ENCODE measurements at places on chromosomes 1 and 21. TPM values are rescaled to one million over a fixed set of nuclear protein-coding genes. Genes with fewer than 3 reads are reported as not detected.

- peak; percentile 58 for DNase-seq
Observed at GRCh38 chr1:6785728-6786505, 663 bp downstream of the CAMTA1 start.

The KIF2C gene
- 8.6 TPM for total RNA-seq

DNA sequence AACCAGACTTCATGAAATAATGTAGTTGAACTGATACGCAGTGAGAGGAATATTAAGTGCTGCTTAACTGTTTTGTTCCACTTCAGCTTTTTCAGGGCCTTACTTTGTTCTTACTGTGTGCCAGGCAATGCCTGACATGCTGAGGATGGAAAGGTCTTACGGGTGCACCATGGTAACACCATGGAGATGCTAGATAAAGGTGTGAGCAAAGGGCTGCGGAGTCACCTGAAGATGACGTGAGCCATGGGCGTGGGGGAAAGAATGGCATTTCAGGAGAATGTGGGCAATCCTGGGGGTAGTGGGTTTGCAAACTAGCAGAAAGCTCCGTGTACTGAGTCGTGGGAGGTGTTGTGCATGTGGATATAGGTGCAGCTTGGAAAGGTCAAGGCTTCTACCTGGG lies 27.3 kb downstream of the MAN1C1 start:
- no peak for DNase-seq

The OPTC gene
- total RNA-seq, result not detected

DNA sequence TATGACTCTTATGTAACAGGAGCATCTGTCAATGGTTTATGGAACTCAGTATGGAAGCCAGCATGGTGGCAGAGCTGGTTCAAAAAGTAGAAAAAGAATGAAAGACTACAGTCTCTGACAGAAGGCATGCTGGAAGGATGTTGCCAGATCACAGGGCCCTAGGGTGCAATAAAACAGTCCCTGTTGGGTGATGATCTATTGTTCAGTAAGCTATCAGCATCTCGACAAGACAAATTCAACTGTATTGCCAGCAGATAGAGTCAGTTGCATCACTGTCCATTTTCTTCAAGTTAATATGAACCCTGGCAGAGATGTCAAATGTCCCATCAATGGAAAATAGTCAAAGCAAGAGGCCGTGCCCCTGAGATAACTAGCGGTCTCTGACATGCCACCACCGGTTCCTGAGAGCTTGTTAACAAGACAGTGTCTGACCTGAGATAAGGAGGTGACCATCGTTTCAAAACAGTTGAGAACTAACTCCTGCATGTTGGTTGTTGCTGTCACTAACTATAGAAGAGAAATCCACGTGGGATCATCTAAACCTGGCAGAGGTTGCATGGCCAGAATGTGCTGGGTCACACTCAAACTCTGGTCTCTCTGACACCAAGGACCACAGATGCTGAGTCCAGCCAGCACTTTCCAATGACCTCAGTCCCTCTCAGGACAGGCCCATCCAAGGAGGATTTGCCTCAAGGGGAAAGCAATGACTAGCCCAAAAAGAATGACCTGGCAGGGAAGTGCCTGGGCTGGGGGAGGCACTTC lies 125.9 kb downstream of the RIPK4 start:
- no peak for DNase-seq

DNA sequence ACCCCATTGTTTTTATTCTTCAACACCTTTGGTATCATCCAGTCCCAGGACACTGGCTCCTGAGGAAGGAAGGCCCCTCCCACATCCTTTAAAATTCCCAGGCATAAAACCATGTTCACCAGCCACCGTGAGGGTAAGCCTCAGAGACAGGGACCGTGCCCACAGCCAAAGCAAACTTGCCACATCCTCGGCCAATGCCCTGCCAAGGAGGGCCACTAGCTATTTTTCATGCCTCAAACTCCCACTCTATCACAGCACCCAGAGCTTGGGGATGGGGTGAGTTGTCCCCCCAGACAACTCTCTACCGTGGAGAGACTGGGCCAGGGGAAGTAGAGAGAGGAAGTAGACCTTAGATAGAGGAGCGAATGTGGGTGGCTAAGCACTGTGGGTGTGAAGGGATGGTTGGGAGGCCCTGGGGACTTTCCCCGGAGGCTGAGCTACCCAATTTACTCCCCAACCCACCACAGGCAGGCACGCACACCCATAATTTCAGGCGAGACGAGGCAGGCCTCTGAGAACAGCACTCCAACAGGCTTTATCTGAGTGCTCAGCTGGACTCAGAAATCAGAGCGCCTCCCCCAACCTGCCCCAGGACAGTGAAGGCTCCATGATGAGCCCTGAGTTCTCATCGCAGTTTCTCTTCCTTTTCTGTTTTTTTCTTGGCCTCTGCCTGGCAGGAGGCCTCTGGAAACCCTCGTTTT lies 15.9 kb upstream of the BTG2 start:
- no peak for DNase-seq

GRCh38 chr1:224698015-224698451 lies 81.9 kb downstream of the CNIH3 start:
- no peak for DNase-seq

The FCRL2 gene
- not detected for total RNA-seq

- no peak for DNase-seq
Observed at GRCh38 chr1:238501290-238501689, 610.6 kb upstream of the ZP4 start.

GRCh38 chr1:40783001-40783905 lies at the start of gene KCNQ4:
TSS of gene KCNQ4 (plus strand) at chr1:40783787. CDS start at chr1:40784094, 307 bp downstream.
- peak; percentile 64 for DNase-seq

The ADCY10 gene
- total RNA-seq, result 0.07 TPM

GRCh38 chr1:92483610-92484471 lies 2.9 kb downstream of the GFI1 start:
- peak; percentile 39 for DNase-seq

The PPIAL4G gene
- total RNA-seq, result 0.61 TPM

DNA sequence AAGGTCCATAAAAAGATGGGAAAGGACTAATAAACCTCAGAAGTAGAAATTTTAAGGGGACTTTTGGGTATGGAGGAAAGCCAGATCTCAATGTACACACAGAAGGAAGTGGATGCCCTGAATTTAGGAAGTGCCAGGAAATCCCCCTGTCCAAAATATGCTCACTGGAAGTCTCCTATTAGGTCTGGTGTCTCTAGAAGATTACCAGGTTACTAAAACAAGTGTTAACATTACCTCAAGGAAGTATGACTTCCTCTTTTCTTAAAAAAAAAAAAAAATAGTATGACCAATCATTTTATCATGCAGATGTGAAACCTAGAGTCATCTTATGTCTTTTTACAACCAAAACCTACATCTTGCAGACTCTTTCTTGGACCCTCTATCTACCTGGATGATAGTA lies 30.7 kb downstream of the CD58 start:
- no peak for DNase-seq

GRCh38 chr1:183896466-183897048 lies 91.6 kb downstream of the RGL1 start:
- DNase-seq, result no peak

All from glutamatergic neuron (in vitro differentiated cells).